ENCODE measurements at places on chromosomes 5 and 9.

- no peak for DNase-seq
These were observed 275.3 kb upstream of the CDH6 start for GRCh38 chr5:30918171-30918570.

- DNase-seq: no peak
These were observed 262.5 kb downstream of the MED10 start for GRCh38 chr5:6115852-6116251.

- no peak for DNase-seq
These were observed 8.0 kb downstream of the GAS1 start for GRCh38 chr9:86939321-86939720.

DNA sequence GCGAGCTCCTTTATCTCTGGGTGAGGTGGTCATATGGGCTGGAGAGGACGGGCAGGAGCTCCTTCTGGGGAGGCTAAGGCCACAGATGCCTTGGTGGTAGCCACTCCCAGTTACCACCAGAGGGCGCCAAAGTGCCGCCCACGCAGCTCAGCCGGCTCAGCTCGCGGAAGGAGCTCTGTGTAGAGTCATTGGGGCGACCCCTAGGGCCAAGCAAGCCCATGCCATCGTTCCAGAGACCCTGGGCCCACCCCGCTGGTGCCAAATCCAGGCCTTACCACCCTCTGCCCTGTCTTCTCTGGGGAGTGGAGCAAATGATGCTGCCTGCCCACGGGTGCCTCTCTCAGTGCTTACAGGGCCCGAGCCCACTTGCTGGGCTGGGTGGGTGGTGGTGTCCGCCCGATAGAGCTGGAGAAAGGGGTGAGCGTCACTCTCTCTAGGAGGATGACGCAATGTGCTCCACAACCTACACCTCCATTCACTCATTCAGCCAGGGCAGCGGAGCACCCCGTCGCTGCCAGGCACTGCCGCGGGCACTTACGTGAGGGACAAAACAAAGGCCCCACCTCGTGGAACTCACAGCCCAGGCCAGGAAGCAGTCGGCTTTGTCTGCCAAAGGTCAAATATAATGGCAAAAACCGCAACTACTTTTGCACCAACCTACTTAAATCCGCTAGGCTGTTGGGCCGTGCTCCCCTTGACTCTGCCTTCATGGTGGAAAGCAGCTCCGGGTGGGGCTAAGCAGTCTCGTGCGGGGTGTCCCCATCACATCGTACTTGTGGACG lies 13.8 kb downstream of the TSPAN17 start:
- DNase-seq: peak; percentile 82

DNA sequence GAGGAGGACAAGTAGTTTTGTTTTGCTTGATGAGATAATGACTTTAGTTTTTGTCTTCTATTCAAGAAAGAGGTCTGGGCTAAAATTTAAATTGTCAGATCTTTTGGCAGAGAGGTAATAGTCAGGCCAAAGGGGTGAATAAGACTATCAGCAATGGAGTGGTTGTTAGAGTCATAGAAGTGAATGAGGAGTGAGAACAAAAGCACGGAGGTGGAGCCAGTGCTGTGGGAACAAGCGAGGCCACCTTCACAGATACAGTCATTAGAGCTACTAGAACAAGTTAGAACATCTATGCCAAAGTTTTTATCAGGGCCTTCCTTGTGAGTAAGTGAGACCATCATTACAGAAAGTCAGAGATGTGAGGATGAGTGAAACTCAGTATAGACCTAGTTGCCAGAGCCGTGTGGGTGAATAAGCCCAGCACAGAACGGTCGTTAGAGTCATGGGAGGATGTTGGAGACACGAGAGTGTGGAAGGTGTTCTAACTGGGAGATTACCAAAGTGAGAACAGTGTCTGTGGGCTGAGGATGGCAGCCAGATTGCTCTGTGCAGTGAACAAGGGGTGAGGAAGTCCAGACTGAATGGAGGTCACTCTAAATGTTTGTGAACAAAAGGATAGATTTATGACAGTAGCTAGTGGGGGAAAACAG lies 135.1 kb downstream of the RPS23 start:
- no peak for DNase-seq

- DNase-seq: peak; percentile 3
These were observed 35.3 kb upstream of the SMIM23 start for GRCh38 chr5:171750311-171750788.

DNA sequence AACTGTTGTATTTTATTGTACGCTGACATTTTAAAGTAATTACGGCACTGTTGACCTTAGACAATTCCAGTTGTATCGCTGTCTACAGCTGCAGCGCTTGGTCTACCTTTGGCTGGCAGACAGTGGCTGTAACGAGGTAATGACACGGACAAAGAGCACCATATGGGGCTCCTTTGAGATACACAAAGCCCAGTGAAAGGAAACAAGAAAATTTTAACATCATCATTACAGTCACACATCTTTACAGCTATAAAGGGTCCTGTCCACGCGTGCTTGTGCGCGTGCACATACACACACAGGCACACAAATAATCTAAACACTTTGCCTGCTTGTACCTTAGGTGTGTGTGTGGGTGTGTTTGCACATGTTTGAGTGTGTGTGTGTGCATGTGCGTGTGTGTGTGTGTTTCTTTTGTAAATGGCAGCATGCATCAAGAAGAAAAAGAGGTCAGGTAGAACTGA lies 946.0 kb downstream of the NR2F1-AS1 start:
- no peak for DNase-seq

GRCh38 chr9:120536094-120536493 lies 43.9 kb downstream of the CDK5RAP2 start:
- DNase-seq: no peak

- no peak for DNase-seq
These were observed 57.6 kb downstream of the IL31RA start for GRCh38 chr5:55908804-55909203.

GRCh38 chr9:27529316-27530278 lies at the start of gene MOB3B:
Gene MOB3B (minus strand): TSS chr9:27529814. CDS start chr9:27455550, 74,264 bp downstream.
- DNase-seq: peak; percentile 83

GRCh38 chr5:96565582-96566265 lies 96.5 kb upstream of the CAST start:
- DNase-seq: no peak

- DNase-seq: no peak
These were observed 306.6 kb upstream of the DMRT1 start for GRCh38 chr9:534886-535285.

DNA sequence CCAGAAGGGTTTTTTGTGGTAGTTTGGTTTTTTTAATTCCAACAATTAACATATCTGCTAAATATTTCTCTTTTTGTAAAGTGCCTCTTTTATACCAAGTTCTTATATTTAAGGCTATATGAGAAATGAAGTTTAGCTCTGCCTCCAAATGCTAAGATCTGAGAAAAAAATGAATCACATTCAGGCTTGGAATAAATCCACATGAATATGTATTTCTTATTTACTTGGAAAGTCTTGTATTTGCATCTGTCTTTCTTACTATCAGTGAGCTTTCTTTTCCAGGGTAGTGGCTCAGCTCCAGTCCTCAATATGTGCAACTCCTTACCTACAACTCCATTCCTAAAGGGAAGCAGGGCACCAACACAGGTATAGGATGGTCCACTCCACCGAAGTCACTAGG lies 127.9 kb downstream of the GLIS3 start:
- DNase-seq: no peak

GRCh38 chr5:1330847-1331831 lies 13.8 kb downstream of the CLPTM1L start:
- DNase-seq: no peak

DNA sequence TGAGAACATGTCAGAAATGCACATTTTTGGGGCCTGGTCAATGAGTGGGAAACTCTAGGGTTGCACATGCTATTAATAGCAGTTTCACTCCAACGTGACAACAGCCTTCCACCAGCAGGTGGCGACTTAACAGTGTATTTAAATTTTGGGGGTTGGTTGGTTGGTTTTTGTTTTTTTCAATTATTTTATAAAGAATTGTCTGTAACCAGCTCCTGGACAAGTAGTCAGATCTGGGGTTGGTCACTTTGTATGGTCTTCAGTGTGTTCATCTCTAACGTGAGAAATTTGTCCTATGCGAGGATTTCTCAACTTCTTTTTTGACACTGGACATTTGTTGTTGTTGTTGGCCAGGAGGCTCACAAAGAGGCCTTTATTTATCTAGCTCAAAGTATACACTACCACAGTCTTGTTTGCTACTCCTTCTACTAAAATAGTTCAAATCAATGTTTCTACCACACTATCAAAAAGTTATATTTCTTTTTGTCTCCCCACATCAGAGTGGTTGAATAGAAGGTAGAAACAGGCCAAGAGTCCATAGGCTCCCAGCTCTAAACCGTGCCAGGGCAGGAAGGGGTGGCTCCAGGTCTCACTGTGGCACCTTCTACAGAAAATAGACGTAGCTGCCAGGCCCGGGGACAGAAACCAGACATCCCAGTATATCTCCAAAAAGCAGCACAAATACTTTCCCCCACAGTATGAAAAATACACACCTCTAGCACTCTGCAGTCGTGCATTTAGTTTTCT lies 110.4 kb downstream of the TRPM6 start:
- DNase-seq: peak; percentile 64

DNA sequence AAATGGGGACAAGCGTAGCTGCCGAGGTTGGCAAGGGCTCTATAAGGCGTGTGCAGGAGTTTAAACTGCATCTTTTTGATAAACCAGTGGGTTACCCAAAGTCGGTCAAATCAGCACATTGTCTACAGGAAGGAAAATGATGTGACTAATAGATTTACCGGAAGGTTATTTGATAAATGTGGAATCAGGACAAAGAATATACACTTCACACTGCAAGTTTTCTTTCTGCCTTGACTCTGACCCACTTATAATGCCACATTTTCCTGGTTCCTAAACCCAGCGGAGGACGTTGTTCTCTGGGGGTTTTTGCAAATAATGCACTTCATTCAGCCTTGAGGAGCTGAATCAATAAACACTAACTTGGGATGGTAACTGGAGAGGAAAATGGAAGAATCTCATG lies 76.8 kb downstream of the TTLL11 start:
- DNase-seq: no peak

DNA sequence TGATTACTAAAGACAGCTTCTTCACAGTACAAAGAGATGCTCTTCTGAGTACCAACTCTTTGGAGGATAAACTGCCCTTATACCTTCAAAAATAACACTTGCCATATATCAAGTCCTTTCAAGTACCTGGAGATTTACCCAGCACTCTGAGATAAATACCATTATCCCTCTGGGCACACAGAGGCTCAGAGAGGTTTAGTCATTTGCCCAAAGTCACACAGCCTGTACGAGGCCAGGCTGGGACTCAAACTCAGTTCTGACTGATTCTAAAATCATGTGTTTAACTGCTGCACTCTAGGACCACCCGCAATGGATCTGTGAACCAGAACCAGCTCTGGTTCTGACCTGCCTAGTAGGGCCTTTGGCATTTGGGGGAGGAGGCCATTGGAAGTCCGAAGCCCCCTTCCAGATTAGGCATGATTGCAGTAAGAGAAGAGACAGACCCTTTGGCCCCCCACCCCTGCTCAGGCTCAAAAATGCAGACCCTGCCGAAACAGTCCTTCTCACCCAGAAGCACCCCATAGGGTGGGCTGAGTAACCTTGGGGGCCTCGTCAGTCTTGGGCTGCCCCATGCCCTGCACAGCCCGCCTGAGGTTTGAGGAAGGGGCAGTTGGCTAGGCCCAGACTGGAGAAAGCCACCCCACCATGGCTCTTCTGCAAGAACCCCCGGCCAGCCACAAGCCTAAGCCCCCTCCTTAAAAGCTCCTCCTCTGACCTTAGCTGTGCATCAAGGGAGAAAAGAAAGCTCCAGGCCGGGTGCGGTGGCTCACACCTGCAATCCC lies 32.8 kb upstream of the IL17B start:
- no peak for DNase-seq

DNA sequence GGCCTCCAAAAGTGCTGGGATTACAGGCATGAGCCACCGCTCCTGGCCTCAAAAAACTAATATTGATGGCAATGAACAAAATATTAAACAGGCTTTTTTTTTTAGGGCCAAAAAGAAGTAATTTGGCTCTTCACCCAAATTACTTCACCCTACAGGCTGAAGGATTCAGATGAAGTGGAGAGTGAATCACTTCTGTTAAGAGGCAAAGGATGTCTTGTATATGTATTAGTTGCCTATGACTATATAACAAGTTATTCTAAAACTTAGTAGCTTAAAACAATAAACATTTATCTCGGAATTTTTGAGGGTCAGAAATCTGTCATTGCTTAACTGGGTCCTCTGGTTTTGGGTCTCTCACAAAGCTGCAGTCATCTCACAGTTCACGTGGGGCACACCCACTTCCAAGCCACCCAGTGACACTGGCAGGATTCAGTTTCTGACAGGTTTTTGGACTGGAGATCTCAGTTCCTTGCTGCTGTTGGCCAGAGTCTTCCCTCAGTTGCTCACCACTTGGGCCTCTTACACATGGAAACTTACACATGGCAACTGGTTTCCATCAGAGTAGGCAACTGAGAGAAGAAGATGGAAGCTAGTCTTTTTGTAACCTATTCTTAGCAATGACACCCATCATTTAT lies 66.7 kb downstream of the IQGAP2 start:
- DNase-seq: no peak

DNA sequence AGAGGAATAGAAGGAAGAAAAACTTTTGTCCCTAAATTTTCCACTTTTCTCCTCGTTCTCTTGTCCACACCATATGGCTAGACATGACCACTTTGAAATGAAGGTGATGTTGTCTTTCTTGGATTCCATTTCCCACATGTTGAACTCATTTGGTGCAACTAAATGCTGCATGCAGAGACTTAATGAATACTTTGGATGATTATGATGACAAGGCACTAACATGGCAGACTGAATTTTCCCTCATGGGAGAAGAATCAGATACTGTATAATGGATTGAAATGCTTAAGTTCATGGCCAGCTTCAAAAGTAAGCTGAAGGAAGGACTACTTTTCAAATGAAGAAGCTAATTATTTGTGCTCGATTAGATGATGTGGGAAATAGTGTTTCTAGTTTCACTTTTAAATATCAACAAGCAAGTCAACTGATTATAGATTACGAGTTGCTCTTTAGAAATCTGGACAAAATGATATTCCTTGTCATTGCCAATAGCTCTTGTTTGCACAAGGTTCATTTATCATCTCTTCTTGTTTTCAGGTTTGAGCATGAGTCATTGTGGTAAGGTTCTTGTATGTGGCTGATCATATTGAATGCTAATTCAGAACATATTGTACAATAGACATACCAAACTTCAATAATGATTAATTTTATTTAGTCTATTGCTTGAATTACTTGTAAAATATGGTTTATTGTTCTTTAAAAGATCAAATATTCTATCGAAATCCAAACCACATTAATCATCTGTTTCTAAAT lies 501.3 kb upstream of the FTMT start:
- DNase-seq: no peak
